ENCODE measurements at places on chromosomes 3 and 15.

GRCh38 chr3:99901200-99901926 lies 83.7 kb downstream of the CMSS1 start:
- peak; percentile 76 for DNase-seq

GRCh38 chr3:111917300-111917699 lies 58.2 kb downstream of the PHLDB2 start:
- no peak for DNase-seq

DNA sequence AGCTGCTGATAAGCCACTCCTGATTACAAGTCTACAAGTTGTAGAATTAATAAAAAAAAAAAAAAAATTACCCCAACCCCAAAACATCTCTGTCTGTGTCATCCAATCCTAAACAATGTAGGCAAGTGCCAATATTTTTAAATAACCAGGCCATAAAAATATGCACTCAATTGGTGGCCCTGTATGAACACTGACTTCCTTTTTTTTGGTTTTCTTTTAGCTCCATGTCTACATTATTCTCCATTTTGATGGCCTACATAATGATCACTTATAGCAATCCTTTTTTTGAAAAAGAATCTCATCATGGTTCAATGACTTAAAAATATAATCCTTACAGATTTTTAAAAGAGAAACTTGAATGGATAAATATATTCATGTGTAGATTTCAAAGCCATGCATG lies 72.1 kb downstream of the FOXP1 start:
- no peak for DNase-seq

DNA sequence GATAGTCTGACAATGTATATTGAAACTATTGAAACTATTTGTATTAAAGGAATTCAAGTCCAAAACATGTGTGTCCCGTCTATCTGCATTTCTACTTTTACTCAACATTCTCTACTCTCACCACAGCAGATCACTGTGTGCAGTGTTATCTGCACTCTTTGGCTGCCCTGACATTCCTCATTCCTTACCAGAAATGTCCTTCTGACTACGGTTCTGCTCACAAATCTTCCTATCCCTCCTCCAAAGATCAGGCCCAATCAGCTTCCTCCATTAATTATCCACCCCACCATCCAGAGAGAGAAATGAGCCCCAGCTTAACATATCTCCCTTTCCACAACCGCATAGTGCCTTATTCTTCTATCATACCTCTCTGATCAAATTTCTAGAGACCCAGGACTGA lies 94.7 kb downstream of the TBL1XR1 start:
- no peak for DNase-seq

DNA sequence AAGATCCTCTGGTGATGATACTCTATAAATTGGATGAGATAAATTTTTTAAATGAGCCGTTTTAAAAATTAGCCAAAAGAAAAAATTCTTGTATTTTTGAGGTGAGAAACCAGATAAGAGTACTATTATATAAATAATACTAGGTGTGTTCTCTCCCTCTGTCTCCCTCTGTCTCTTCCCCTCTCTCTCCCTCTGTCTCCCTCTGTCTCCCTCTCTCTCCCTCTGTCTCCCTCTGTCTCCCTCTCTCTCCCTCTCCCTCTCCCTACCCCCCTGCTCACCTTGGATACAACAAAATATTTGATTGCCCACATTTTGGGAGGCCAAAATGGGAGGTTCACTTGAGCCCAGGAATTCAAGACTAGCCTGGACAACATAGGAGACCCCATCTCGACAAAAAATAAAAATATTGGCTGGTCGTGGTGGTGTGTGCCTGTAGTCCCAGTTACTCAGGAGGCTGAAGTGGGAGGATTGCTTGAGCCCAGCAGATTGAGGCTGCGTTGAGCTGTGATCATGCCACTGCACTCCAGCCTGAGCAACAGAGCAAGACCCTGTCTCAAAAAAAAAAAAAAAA lies 168.5 kb downstream of the TCF12 start:
- no peak for DNase-seq

GRCh38 chr3:43917361-43917760 lies 226.6 kb downstream of the ABHD5 start:
- DNase-seq = no peak

DNA sequence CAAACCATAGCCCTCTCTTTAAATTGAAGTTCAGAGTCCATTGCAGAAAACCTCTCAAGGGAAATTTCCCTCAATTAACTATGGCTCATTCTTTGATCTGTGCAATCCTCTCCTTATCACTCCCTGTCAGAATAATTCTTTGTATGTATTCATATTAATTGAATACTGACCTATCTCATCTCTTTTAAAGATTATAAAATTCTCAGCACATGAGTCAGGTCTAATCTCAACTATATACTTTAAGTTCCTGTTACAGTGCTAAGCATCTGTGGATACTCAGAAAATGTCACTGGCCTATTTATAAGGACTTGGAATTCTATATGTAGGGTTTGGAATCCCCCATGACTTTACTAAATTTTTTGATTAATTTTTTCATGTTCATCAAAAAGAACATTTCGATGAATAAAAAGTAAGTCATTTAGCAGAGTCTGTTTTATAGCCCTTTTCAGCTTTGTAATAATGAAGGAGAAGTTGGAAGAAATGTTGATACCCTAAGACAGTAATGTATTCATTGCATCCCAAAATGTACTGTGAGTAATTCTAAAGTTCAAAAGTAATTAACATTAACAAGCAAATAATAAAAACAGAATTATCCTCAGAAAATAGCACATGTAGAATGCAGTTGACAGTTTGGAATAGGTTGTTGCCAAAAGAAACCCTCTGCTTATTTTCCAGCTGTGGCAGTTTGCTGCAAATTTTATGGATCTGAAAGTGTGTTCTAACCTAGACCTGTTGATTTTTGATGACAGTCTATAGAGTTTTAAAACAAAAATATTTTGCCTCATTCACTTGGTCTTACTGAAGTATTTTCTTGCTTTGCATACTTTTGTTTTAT lies 503.4 kb upstream of the CBLB start:
- DNase-seq = no peak

DNA sequence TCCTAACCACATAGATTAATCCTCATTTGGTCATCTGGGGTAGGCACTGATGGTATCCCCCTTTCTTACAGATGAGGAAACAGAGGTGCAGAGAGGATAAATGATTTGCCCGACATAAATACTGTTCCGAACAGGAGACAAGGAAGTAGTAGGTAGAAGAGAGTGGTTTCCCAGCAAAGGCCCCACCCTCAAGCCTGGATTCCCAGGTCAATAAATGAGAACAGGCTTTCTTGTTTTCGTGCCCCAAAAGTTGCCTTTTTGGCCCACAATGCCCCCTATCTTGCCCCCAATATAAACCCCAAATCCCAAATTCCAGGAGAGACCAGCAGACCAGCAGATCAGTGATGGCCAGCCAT lies 125.5 kb upstream of the PRR20G start:
- no peak for DNase-seq

GRCh38 chr3:118811236-118811732 lies 223.4 kb downstream of the IGSF11 start:
- DNase-seq = no peak

DNA sequence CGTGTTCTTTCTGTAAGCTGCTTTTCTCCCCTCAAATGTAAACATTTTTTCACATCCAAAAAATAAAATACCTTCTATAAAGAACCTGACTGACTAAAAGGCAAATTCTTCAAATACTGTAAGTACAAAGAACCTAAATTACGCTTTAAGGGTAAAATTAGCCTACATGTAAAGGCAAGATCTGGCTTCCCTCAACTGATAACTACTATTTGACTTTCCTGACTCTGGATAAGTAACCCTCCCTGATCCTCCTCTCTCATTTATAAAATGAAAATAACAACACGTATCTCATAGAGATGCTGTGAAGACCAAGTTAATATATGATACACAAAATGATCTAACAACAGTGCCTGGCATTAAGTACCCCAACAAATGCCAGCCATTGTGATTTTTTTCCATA lies 12.2 kb downstream of the ADAM10 start:
- DNase-seq = no peak

DNA sequence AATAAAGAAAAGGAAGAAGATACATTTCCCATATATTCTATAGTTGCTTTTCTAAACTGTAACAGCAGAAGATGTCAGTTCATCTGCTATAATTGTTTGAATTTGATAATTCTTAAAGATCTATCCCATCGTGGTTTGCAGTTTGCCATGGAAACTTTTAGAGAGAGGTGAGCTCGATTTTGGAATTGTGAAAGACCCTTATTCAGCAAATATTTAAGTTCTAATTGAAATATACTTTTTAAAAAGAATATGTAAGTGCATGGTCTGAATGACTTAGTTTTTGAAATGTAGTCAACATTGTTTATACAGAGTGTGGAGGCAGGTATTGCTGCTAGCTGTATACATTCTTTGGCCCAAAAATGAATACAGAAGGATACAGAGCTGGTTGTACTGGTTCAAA lies 127.7 kb downstream of the PDE8A start:
- no peak for DNase-seq

DNA sequence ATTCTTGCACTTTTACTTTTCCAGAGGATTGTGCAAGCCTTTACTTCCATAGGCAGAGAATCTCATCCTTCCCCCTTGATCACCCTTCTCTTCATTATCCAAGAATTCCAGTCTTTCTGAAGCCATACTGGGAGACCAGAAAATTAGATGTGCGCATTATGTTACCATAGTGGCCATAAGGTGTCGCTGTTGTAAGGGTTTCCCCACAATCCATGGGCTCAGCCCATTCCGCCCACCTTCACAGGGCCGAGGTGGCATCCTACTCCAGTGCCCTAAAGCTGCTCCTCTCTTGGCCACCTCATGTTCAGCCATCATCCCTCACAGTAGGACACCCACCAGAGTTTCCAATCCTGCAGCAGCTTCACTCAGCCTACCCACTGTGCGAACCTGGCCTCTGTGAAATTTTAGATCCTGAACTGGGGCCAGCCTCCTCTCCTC lies 35.0 kb downstream of the CTSH start:
- DNase-seq = peak; percentile 76

DNA sequence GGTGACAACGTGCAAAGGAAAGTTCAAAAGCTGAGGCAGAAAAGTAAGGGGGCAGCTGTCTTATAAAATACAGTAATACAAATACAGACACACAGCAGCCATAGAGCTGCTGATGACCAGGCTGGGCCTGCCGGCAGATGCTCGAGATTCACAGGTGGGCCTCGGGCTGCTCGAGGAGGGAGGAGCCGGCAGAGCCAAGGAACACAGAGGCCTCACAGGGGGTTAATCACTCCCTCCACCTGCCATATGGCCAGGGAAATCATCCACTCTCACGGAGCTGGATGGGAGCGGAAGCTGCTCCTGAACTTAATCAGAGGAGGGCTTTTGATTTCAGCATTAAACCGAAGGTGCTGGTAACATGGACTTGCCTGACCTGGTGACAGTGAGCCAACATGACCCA lies 29.6 kb upstream of the MGLL start:
- DNase-seq = no peak

DNA sequence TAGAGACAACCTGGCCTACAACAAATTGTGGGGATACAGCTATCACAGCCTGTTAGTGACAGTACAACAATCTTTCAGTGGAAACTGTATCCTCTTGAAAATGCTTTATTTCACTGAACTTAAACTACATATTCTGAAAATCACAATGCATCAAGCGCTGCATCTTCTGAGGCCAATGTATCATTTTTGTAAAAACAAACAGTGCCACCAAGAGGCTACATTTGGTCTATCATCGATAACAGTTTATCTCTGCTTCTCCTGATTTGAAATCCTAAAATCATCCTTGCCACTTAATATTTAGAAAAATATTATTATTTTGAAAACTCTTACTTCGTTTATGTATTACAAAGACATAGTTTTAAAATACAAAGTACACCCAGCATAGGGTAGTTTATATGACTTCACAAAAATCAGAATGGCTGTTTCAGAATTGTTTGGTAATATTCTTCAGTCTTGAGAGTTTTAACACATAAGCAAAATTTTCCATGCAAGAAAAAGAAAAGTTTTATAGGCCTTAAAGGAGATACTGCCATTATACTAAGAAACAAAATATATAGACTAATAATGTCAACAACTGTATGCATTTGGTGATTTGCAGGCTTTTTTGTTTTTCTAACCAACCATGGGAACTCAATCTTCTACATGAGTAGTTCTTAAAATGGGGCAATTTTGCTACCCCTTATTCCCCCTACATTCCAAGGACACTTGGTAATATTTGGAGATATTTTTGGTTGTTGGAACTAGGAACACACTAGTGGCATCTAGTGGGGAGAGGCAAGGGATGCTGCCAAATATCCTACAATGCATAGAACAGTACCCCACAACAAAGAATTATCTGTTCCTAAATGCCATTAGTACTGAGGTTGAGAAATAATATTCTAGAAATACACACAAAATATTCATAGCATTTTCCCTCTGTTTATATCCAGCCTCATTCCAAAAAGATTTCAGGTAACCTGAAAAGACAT lies 42.3 kb downstream of the WDR72 start:
- no peak for DNase-seq

- DNase-seq = no peak
These were observed 24.1 kb upstream of the ZKSCAN7 start for GRCh38 chr3:44530911-44531310.

GRCh38 chr3:119786409-119786808 lies 4.5 kb downstream of the NR1I2 start:
- no peak for DNase-seq

DNA sequence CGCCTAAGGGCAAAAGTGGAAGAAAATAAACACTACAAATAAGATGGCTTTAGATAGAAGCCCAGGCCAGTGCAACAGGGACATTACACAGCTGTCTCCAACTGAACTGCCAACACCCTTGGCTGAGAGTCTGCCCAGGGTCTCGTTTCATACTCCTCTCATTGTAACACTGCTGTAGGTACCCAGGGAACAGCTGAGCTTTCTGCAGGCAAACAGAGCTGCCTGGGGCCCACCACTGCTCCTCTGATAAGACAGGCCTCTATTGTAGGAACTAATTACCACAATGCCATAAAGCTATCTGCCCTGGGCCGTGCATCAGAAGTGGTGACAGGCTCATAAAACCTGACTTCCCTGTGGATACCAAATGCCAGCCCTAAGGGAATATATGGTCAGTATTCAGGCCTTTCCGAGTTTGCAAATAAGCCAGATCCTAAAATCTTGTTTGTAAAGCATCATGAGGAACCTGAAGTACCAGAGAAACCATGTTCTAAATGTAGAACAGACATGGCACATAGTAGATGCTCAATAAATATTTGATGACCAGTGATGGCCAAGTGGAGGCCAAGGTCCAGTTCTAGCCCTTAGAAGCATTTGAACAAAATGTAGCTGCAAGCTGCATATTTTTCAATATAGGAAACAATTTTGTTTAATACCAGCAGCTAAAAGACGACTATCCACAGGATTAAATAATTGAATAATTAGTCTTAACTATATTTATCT lies 84.3 kb upstream of the NEO1 start:
- DNase-seq = no peak

GRCh38 chr15:76011627-76012551 lies at the start of gene NRG4:
TSS of gene NRG4 (minus strand) at chr15:76012424. CDS start at chr15:76011230, 1,194 bp downstream.
- peak; percentile 48 for DNase-seq

GRCh38 chr3:9600597-9600996 lies 47.0 kb upstream of the LHFPL4 start:
- no peak for DNase-seq

Measured in suppressor macrophage (primary cell).